ENCODE measurements at places on chromosomes 3 and 15.

DNA sequence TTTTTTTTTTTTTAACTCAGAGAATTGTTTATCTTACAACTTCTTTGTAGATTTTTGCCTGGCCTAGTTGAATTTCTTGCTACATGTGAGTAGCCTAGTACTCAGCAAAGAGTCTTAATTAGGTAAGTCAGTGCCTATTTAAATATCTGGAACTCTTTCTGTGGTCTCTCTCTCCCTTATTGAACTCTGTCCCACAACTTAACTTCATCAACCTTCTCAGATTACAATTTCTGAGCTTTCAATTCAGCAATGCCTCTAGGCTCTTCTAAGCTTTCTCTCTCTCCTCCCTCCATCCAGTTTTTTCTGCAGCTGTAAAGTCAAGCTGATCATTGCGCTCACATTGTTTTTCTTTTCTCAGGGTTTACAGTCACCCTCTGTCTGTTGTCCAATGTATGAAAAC is 517.6 kb upstream of the ROBO1 start:
- no peak for DNase-seq

DNA sequence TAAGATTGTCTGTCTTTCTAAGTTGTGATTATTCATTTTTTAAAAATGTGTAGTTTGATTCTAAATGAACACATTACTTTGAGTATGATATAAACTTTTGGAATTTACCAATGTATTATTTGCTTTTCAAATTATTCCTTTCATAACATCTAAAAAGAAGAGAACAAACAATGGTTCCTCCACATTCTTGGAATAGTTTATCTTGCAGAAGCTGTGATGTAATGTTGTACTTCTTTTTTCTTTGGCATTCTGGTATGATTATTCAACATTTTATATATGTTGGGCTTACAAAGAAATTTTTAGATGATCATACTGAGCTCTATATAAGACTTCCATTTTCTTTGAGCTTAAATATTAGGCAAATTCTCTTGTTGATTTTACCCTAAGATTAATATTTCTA is 419.2 kb downstream of the DIPK2A start:
- no peak for DNase-seq

GRCh38 chr3:20103731-20104130 is 63.5 kb downstream of the KAT2B start:
- no peak for DNase-seq

GRCh38 chr15:73897441-73898261 is 24.3 kb downstream of the TBC1D21 start:
- DNase-seq: peak; percentile 59

GRCh38 chr3:104642827-104643226 is 723.9 kb upstream of the ALCAM start:
- DNase-seq: no peak

- no peak for DNase-seq
Measured at GRCh38 chr3:88996691-88997090, 110.7 kb upstream of the EPHA3 start.

DNA sequence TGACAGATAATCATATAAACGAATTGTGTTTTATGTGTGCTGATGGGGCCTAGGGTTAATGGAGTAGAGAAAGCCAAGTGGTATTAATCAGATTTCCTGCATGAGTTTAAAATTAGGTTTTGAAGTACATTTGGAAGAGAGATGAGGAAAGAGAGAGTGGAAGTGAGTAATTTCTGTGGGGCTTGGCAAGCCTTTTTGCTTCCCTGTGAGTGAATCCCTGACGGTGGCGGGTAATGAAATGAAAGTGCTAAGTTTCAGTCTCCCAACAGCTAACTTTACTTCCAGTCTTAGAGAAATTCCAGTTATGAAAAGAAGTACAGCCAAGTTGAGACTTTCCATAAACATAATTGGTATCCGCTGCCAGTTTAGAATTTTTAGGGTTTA is 139.4 kb downstream of the BBX start:
- DNase-seq: no peak

DNA sequence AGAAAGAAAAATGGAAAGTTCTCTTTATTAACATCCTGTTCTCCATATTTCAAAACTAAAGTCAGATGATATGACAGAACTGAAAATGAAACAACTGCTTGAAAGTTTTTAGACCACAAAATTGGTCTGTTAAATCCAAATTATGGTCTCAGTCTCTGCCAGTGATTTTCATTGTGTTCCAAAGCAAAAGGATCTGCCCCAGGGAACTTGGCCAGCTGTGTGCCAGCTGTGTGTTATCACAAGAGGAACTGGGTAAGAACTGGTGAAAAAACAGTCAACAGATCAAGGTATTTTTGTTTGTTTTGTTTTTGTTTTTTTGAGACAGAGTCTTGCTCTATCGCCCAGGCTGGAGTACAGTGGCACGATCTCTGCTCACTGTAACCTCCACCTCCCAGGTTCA is 323.3 kb downstream of the CTNNB1 start:
- no peak for DNase-seq

DNA sequence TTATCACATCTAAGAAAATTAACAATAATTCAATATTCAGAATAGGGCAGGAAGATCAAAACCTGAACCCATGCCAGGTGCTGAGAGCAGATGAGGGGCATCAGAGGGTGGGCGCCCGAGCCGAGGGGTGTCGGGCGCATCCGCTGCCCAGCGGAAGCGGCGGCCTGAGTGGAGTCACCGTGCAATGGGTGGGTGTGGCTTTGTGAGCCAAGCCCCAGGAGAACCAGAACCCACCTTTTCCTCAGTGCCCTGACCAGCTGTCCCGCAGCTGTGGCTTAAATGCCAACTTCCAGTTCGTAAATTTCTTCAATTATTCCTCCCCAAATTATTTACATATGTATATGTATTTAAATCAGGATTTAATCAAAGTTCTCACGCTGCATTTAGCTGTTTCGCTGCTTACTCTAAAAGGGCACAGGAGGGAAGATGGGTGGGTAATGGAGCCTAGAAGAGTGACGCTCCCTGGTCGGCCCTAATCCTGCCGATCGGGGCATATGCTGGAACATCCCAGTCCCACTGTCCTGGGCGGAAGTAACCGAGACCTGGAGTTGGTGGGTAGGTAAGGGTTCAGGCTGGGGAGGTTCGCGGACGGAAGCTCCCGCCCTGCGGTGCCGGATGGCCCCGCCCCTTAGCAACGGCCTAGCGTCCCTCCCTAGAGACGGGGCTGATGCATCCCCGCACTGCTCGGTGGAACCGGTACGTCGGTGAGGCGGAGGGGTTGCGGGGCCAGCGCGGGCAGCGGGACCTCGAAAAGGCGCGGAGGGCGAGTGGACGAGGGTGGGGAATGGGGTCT is 1.3 kb downstream of the DNAH1 start:
- no peak for DNase-seq

DNA sequence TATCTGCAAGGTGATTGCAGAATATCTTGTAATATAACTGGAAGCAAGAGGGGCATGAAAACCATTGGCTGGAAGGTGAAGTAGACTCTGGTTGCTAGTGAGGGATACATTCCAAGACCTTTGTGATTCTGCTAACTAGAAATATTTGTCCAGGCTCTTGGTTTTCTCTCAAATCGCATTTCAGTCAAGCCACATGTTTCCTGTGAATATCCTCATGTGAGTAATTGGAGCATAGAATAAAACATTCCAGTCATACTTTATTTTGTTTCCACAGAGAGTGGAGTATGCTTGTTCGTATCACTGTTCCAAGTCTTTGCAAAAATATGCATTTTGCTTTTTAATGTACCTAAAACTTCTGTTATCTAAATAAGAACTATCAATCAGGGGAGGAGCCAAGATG is 850.0 kb downstream of the EPHA3 start:
- no peak for DNase-seq

GRCh38 chr15:71736286-71736947 is 73.9 kb upstream of the NR2E3 start:
- DNase-seq: no peak

GRCh38 chr3:168865022-168865551 is 769.4 kb upstream of the GOLIM4 start:
- DNase-seq: peak; percentile 9

- DNase-seq: no peak
Measured at GRCh38 chr3:173003471-173003870, 137.6 kb downstream of the SPATA16 start.

GRCh38 chr15:50767332-50767861 is 1.9 kb upstream of the SPPL2A start:
- DNase-seq: no peak

GRCh38 chr3:126568776-126569342 is 10.1 kb upstream of the C3orf22 start:
- no peak for DNase-seq

DNA sequence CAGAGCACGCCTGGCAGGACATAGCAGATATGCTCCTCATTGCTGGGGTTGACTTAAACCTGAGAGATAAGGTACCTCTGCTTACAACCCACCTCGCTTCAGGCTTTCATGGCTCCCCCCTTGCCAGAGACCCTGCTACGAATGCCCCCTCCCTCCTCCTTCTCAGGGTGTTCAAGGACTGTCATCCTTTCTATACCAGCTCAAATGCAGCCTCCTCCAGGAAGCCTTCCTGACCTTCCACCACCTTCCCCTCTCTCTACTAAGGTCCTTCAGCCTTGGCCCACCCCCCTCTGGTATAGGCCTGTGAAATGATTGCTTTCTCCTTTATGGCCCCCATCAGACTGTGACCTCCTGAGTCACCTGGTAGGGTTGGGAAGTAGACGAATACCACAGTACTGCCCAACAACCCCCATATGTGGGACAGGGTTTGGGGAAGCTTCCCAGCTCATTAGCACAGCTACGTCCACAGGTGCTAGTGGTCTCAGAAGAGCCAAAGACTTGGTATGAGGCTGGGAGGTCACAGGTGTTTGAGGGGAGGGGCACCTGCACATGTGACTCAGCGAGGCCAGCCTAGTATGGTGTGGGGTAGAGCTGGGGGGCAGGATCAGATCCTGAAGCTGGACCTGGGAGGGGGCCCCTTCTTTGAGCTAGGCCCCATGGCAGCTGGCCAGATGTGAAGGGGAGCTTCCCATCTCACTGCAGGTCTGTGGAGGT is 32.0 kb downstream of the ANKDD1A start:
- DNase-seq: no peak

DNA sequence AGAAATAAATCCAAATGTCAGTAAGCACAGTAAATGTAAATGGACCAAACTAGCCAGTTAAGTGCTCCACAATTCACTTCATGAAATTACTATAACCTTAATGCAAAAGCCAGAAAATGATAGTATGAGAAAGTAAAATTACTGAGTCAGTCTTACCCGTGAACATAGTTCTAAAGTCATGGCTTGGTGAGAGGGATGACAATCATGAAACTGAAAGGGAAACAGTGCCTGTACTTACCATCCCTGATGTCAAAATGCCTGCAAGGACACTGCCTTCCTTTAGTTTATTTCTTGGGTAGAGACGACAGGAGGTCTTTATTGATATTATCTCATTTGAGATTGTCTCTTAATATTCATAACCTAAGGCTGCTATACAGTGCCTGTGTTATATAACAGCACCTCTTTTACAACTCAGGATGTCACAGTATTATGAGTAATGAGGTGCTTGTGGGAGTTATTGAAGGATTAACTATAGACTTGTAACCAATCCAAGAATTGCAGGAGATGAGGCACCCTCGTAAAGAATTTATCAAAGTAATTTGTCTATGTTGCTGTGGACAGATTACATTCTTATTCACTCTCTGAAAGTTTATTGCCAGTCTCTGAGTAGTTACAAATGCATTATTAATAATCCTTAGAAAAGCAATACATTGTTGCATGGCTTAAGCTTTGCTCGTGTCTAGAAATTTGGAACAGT is 142.9 kb upstream of the BFSP2 start:
- DNase-seq: no peak

DNA sequence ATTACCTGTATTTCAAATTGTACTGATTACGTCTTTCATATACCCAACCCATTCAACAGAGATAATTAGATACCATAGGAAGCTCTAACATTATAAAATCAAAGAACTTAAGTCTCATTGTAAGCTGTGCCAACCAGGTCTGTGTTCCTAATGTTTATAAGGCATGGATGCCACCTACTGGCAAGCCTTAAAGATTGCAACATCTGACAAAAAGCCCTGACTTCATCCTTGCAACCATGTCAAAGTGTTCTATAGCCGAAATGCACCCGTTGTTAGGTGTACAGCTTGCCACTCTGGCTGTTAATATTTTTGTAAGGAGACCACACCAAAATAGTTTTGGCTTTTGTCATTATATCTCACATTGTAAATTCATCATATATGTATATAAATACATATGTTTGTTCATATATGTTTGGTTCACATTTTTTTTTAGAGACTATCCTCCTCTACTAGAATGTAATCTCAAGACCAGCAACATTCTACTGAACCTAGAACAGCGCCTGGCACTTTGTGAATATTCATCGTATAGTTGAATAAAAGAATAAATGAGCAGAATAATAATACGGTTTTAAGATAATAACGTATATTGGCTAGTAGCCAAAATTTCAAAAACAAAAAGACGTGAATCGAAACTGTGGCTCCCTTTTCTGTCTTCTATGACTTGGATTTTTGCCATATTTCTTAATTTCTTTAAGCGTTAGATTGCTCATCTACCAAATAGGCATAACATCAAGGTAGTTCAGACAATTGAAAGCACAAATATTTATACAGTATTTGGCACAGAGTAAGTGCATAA is 258.1 kb downstream of the TBL1XR1 start:
- peak; percentile 57 for DNase-seq

DNA sequence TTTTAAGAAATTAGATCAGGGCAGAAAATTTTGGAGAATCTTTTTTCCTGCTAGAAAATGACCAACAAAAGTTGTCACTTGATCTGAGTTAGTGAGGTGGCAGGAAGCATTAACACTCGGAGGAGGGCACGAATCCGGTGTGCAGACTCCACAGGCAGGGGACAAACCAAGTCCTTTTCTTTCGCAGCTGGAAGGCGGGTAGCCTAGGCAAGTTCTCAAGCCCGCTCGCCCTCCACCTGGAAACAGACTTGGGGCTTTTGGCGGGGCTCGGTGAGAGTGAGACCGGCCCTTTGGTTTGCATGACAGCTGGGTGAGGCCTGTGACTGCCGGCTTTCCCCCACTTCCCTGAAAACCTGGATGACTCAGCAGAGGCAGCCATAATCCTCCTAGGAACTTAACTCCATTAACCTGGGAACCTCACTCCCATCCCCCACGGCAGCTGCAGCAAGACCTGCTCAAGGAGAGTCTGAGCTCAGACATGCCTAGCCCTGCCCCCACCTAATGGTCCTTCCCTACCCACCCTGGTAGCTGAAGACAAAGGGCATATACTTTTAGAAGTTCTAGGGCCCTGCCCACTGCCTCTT is 134.8 kb downstream of the MFSD1 start:
- DNase-seq: no peak

DNA sequence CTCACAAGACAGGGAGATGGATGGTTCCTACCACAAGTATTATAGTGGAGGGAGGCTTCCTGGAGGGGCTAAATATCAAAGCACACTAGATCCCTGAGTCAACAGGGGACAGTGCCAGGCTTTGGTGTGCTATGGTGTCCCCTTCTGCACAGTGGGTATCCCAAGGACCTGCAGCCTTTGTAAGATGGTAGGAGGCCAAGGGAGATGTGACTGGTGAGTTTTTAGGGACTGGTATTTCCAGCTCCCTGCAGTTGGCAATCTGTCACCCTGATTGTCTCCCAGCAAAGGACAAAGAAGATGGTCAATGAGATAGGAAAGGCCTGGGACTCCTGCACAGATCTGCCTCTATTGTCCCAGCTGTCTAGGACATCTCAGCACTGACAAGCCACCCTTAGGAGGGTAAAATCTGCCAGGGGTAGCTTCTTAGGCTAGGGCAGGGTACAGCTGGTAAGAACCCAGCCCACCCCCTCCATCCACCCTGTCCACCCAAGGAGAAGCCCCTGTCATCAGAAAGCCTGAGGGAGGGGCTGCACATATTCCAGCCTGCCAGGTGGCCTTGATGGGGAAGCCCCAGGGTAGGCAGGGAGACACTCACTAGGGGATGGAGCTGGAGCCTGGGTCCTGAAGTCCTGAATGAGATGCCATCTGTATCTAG is 631 bp downstream of the CYP1A1 start:
- no peak for DNase-seq

GRCh38 chr3:127593178-127593577 is 2.6 kb upstream of the TPRA1 start:
- no peak for DNase-seq

Data from amniotic stem cell (primary cell).